ENCODE measurements at places on chromosomes 2 and 18. TPM values are rescaled to one million over a fixed set of nuclear protein-coding genes. Genes with fewer than 3 reads are reported as not detected.

The GAREM2 gene
- total RNA-seq: 3.9 TPM

The NT5C1B gene
- total RNA-seq: not detected

The HOXD13 gene
- 0.32 TPM for total RNA-seq

The COL4A4 gene
- total RNA-seq: 0.93 TPM

The SLC4A1AP gene
- total RNA-seq: 17.1 TPM

The LYG2 gene
- not detected for total RNA-seq

The NEU2 gene
- not detected for total RNA-seq

The NRP2 gene
- 25.2 TPM for total RNA-seq

The C18orf32 gene
- total RNA-seq: 43.0 TPM

The REG1B gene
- 10.2 TPM for total RNA-seq

The KCNG2 gene
- total RNA-seq: not detected

Measured in colonic mucosa (tissue), 4 donors.